Ovary (tissue), 10 donors: ENCODE measurements at places on chromosomes 1 and 21. TPM values are rescaled to one million over a fixed set of nuclear protein-coding genes. Genes with fewer than 3 reads are reported as not detected.

DNA sequence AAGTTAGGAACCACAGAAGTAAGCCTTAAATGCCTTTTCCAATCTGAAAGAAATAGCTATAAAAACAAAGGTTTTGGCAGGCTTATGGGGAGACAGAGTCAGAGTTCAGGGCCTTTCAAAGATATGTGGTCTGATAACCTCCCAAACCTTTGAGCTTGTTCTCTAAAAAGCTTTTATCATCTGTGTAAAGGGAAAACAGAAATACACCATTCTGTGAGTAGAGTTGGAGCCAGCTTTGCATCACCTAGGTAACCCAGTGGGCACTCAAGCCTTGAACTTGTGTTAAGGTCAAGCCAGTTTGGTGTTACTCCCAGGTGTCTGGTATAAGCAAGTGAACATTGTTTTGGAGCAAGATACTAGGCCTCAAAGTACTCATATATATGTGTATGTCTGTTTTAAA lies 50.1 kb downstream of the LAMC1 start:
- DNase-seq = no peak

DNA sequence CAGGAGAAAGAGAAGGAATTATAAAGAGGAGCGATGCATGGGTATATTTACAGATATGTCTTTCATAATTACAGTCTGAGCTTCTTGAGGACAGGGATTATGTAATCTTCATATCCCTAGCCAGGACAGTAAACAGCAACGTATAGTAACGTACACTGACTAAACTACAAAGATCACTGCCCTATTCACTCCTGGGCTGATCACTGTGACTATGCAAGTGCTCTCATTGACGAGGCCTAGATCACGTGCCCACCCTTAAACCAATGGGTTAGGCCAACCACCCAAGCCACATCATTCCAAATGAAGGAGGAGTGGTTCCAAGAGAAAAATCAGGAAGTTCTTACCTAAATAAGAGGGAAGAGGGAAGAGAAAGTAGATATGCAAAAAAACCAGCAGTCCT lies 18.5 kb downstream of the PIK3R3 start:
- no peak for DNase-seq

DNA sequence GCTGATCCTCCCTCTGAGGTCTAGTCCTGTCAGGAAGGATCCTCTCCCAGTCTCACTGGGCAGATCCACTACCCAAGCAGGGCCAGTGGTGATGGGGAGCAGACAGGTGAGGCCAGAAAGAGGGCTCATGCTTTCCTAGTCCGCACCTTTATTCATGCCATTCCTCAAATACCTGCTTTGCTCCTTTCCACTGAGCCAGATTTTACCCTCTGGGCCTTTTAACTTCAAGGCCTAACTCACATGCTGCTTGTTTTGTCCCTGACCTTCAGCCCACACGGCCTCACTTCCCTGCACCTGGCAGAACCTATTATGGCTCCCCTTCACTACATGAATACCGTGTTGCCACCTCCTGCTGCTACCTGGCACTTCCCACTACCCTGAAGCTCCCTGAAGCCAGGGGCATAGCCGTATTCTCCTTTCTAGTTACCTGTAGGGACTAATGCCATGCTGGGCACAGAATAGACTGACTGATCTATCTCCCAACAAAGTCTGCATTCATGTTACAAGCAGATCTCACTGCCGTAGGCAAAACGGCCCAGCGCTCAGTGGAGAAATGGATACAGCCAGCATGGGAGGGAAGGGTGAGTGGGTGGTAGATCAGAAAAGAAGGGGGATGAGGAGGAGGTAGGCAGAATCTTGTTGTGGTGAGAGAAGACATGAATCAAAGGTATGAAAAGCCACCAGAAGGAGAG lies 36.1 kb upstream of the GOLT1A start:
- no peak for DNase-seq

- DNase-seq = peak; percentile 92
Measured at GRCh38 chr1:23562137-23562876, 3.0 kb upstream of the ID3 start.

GRCh38 chr1:116403496-116404136 lies 30.6 kb downstream of the ATP1A1 start:
- no peak for DNase-seq

DNA sequence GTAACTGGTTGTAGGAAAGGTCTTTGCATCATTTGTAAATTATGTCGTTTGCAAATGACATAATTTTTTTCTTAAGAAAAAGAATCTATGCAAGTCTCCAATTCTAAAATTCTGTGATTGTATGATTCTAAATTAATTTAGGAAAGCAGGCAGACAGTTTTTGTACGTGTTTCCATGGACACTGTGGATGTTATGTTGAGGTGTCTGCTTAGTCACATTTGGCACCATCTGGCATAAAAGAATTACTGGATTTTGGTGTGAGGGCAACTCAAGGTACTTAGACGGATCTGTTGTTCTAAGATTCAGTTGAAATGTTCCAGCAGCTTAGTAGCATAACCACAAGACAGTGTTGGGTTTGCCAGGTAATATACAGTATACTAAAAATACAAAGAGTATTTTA lies 42.5 kb downstream of the C1orf21 start:
- DNase-seq = no peak

GRCh38 chr21:43778469-43779335 lies 2.6 kb upstream of the CSTB start:
- no peak for DNase-seq

DNA sequence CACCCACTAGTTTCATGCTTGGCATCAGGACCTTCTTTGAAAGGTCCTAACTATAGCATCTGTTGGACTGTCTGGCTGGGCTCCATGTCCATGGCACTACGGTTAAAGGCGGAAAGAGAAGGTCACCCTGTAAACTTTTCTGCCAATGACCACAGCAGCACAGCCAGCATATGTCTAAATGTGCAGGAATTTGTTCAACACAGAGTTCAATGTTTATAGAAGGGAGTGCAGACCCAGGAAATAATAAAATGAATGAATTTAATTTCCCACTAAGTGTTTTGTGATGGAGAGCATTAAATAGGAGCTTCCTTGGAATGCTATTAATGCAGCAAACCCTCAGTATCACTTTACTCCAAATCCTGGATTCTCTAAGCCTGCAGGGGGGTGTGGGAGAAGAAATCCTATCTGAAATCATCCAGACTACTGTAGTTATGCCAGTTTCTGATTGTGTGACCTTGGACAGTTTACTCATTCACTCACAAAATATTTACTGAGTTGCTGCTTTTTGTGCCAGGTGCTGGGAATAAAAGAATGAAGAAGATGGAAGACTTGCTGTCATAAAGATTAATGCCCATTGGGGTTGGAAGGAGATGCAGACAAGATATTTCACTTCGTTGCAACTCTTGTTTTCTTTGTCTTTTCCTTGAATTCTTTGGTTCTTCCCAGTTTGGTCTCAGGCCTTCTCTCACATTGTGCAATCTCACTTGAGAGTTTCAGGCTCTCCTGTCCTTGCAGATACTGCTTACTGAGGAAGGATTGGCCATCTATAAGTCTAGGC lies 195.0 kb downstream of the ROR1 start:
- no peak for DNase-seq

DNA sequence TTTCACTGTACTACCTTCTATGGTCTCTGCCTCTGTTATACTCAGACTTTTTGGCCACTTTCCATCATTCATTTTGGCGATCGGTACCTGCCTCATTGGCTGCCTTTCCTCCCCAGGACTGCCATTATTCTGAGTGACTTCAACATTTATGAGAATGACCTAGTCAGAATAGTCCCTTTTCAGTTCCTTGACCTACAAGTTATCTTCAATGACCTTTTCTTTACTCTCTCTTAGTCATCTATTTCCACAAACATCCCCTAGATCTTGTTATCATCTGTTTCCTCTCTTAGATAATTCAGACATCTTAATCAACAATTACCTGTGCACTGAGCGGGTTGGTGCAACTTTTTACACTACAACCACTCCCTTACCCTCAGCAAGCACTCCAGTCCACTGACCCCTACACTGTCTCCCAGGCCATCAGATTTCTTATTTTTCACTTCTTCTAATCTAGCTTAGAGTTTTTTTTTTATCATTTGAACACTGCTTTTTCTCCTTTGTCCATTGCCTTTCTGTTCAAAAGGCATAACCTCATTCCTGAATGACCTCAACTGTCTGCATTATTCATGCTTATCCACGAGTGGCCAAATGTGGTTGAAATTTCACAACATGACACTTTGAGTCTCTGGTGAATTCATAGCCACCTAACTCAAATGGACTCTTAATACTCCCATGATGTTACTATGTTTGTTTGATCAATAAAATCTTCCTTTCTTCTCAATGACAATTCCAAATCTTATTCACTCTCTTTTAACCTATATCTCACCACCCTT lies 112.7 kb downstream of the HMCN1 start:
- DNase-seq = no peak

GRCh38 chr1:156135930-156136871 lies 17.2 kb upstream of the SEMA4A start:
- DNase-seq = no peak

DNA sequence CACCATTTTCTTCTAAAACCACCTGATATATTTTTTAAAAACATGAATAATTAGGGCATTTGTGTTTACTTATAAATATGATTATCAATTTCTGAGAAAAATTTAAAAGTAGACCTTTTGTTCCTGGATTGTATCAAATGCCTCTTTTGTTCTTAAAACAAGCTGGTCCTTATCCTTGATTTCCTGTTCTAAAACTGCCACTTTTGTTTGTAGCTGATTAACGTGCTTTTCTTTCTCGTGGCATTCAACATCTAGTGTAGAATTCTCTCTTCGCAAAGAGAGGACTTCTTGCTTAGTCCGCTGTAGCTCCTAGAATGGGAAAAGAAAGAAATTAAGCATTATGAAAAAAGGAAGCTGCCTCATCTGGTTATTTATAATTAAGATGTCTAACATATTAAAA lies 25.0 kb downstream of the SASS6 start:
- DNase-seq = no peak

DNA sequence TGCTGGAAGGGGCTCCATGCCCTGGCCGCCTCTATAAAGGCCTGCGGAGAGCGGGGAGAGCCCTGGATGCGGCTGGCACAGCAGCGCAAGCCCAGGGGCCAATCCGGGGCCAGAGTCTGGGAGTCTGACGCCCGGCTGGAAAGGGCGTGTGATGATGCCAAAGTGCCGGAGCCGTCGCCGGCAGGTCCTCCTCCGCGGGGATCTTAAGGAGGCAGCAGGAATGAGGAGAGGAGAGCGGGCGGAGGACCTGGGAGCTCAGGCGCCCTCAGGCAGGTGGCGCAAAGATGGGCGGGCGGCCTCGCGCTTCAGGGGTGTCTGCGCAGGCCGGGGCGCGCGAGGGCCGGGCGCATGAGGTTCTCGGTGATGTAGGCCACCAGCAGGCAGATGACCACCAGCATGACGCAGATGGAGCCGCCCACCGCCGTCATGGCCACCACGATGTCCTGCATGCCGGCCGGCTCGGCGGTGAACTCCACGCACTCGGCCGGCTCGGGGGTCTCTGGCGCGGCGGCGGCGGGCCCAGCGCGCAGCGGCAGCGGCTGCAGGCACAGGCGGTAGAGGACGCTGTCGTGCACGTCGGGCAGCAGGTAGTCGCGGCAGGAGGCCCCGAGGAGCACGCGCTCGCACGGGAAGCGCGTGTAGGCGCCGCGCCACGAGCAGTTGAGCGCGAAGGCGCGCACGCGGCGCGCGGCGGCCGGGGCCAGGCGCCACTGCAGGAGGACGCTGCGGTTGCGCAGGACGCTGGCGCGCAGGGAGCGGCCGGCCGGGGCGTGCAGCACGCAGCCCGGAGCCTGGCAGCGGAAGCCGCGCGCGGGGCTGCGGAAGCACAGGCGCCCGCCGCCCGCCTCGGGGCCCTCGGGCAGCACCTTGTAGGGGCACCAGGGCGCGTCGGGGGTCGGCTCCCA lies 653 bp downstream of the FNDC10 start:
- DNase-seq = no peak

DNA sequence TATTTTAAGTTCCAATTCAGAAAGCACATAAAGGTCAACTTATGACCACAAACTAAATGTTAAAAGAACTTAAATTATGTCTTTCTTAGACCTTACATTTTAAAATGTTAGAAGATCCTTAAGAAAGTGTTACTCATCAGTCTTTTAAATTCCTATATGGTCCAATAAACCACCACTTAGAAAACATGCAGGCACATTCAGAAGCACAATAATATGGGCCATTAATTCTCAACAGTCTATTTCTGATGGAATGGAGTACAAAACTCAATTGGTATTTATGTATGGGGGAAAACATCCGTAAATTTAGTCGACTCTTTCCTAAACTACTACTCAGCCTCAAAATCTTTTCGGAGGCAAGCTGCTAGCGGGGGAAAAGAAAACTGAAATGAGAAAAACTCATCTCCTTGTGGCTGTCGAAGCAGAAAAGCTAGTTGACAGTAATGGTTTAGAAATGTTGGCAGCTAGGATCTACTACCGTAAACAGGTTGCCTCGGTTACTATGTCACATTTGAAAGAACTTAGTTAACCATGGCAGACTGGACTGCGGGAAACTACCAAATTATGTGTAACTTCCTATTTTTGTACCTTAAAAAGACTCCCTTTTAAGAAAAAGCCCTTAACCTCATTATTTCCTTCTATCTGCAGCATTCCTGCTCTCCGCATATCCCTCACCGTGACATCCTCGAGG lies 1.0 kb downstream of the TRMT1L start:
- no peak for DNase-seq

GRCh38 chr1:91583326-91583755 lies 82.7 kb downstream of the CDC7 start:
- no peak for DNase-seq

DNA sequence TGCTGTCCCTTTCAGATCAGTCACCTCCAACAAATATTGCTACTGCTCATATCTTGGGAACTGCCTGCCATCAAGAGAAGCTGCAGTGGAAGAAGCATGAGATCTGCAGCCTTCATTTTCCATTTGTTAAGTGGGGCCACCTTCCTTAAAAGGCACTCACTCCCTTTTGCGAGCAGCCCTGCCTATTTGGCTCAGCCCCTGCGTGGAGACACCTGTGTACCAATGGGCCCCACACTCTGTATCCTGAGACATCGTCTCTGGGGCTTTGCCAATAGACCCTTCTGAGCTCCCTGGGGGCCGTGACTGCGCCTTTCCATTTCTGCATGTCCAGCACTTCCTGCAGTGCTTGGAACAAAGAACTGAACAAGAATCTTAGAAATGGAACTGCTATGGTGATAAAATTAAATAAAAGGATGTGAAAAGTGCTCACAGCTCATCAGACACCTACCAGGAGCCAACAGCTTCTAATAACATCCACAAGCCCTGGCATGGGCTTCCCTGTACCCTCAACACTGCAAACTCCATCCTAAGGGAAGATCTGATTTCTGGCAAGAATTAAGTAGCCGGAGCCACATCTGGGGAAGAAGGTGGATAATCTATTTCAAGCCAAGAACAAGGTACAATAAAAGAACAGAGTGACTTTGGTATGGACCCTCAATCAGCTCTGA lies 36.7 kb downstream of the PARP1 start:
- no peak for DNase-seq

GRCh38 chr1:161261261-161262235 lies 3.0 kb downstream of the PCP4L1 start:
- no peak for DNase-seq

The DNTTIP2 gene
- total RNA-seq = 43.8 TPM

The NTMT2 gene
- total RNA-seq = not detected

The IFNLR1 gene
- total RNA-seq = 2.6 TPM

The DCST1 gene
- not detected for total RNA-seq

The FTCD gene
- 0.92 TPM for total RNA-seq

The SH2D5 gene
- 0.83 TPM for total RNA-seq

The NTNG1 gene
- 0.83 TPM for total RNA-seq
